ENCODE measurements at places on chromosomes 7 and 10. TPM values are rescaled to one million over a fixed set of nuclear protein-coding genes. Genes with fewer than 3 reads are reported as not detected.

DNA sequence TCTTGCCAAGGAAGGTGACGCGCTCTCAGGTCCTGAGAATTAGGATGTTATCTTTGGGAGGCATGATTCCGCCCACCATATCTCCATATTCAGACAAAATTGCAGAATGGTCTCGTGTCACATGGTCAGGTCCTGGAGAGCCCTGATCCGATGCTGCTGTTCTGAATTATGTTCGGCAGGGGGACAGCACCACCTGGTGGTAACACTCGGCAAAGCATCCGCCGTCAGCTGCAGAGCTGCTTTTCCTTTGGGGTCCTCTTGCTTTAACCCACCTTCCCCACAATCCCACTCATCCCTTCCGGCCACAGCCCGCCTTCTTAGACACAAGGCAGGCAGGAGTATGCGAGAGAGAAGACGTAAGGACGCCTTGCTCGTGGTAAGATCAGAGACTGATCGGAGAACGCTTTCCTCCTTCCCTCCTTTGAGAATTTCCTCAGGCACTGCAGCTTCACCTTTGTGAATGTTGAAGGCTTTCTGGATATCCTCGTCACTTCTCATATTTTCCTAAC is 327.8 kb upstream of the C7orf33 start:
- DNase-seq, result peak; percentile 77

GRCh38 chr7:117066668-117067067 is 113.4 kb downstream of the ST7 start:
- DNase-seq, result no peak

DNA sequence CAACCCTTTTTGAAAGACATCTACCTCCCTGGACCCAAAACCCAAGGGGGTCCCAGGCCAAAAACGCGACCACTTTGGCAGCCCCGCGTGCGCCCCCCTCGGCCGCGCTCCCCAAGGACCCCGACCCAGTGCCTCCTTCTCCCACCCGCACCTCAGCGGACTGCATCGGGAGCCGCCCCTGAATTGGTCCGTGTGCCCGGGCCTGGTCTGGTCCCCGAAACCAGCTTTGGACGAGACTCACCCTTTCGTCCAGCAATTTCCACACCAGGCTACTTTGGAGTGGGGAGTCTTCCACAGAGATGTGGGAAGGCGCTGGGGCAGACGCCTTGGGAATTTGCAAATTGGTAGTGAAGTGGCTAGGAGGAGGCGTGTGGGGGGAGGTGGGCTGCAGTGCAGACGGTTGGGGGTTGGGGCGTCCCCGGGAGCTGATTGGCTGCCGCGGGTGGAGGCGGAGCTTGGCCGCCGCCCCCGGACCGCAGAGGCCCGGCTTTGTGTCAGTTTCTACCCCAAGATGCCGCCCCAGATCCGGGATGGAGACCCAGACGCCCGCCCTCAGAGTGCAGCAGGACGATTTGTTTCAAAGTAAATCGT is 16.9 kb downstream of the TCAF1 start:
- peak; percentile 89 for DNase-seq

DNA sequence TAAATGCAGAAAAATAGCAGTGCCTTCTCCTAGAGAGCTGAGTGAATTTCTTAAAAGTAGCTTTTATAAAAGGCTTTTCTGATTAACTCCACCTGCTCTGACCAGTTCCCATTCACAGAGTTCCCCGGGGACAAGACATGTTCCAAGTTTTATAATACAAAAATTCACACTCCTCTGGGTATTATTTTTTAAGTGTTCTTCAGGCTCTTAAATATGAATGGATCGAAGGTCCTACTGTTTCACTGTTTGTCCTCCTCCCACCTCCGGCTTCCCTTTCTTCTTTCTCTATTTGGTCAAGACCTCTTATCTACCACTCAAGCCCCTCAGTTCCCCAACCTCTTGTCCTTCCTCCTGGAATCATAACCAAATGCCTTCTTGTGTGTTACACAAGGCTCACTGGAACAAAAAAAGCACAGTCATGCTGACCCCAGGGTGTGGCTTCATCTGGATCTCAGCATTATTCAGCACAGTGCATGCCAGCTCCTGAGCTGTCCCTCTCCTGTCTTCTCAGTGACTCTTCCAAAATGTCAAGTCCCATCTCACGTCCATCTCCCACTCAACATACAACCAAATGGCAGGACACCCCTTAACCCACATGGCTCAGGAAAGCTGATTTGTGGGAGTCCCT is 222.4 kb downstream of the SORCS1 start:
- DNase-seq, result no peak

DNA sequence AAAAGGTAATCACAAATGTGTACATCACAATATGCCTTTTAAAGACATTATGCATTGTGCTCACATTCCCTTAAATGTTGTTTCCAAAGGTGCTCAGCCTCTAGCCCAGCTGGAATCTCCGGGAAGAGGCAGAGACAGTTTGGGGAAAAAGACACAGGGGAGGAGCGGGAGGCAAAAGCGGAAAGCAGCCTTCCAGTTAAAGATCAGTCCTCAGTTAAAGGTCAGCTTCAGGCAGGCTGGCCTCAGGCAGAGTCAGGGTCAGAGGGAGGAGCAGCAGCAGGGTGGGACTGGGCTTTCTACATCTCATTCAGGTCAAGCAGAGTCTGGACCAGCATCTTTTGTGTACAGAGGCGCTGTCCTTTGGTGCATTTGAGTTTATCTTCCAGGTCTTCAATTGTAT is 18.6 kb downstream of the ST7 start:
- no peak for DNase-seq

- DNase-seq, result no peak
Observed at GRCh38 chr7:55031075-55031474, 12.3 kb downstream of the EGFR start.

GRCh38 chr10:121668314-121669027 is 70.2 kb upstream of the FGFR2 start:
- DNase-seq, result no peak

DNA sequence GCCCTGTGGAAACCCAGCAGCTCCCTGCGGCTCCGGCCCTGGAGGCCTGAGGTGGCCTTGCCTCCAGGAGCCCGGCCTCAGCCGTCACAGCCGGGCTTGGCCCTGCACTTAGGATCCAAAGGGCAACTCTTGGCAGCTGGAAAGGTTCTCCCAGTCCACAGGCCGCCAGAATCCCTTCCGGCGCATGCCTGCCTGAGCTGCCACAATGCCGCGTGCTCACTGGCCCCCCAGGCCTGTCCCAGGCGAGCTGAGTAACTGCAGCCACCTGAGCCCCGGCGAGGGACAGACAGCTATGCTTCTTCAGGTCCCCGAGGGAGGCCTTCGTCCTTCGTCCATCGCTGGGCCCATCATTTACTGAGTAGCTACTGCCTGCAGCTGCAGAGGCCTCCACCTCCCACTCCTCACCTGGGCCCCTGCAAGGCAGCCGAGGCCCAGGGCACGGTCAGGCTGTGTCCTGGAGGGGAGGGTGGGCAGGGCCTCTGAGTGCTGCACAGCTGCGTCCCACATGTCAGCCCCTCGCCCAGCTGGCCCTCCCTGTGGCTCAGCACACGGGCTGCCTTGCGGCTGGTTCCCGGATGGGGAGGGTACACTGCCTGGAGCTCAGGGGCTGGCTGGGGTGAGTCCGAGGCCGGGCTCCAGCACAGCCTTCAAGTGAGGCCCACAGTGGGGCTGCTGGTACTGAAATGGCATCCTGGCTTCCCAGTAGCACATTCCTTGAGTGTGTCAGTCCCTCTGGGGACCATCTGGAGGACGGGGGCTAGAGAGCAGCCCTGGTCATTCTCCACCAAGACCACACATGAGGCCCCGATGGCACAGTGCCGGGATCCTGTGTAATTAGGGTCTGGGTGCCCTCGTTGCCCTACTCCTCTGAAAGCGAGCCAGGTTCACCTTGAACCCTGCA is 172.5 kb downstream of the ELFN1 start:
- no peak for DNase-seq

Gene GCK
- 3.6 TPM for total RNA-seq

Gene CRTAC1
- total RNA-seq, result 48.2 TPM

Gene CRYGN
- total RNA-seq, result 1.6 TPM

Gene FEZF1
- total RNA-seq, result not detected
